Foreskin fibroblast (primary cell): ENCODE measurements at places on chromosomes 1 and 21.

DNA sequence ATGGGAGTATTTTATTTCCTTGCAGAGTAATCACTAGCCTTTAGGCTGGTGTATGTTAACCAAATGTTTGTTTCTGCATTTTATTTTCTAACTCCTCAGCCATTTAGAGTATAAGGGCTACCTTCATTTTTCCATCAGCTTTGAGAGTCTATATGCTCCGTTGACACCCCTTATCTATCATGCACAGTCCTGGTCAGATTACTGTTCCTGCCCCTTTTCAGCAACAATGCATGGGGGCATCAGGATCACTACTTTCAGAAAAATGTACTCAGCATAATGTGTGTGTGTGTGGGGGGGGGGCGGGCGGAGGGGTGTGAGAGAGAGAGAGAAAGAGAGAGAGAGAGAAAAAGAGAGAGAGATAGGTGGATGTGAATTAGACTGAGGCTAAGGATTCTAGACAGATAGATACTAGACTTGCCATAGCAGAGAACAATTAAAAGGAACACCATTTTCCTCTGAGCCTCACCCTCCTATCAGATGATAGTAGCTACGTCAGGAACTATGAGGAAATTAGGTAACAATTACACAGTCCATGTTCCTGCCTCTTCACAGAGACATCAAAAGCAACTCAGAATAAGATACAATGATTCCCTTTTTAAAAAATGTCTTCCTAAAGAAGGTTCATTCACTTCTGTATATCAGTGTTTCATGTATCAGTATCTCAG is 40.8 kb downstream of the FCER1A start:
- no peak for DNase-seq

DNA sequence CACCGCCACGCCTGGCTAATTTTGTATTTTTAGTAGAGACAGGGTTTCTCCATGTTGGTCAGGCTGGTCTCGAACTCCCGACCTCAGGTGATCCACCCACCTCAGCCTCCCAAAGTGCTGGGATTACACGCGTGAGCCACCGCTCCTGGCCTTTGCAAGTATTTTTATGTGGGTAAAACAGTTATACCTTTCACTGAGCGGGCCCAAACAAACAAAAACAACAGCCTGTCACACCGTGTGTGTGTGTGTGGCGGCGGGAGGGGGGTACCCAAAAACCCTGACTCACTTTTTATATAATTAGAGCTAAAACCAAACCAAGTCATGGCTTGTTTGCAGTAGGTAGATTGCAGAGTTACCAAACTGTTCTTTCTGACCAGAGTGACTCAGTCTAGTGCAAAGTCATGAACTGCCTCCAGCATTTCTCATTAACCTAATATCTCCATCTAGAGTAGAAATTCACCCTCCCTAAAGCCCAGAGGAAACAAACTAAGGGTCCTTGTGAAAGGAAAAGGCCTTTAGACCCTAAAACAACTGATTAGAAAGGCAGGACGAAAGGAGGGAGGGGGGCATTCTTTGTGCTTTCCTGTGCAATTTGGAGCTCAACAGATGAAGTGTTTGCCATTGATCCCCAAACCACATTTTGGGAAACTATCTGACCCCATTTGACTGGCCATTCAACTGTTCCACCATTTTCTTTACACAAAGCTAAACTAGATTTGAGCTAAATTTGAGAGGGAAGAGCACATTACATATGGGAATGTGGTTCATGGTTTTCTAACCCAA is 181.0 kb downstream of the DHRS3 start:
- peak; percentile 45 for DNase-seq

DNA sequence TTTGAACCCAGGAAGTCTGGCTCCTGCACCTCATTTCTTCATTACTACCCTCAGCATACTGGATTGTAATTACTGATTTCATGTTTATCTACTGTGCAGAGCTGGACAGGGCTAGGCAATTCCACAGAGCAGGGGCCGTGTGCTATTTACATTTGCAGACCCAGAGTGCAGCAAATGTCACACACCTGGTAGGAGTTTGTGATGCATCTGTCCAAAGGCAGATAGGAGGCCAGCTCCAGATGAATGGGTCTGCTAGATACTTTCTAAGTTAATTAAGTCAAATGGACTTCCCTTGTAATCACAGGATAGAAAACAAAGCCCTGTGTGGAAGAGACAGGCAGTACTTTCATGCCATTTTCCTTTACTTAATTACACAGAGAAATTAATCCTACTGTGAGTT is 46.2 kb downstream of the PGBD5 start:
- DNase-seq = no peak

DNA sequence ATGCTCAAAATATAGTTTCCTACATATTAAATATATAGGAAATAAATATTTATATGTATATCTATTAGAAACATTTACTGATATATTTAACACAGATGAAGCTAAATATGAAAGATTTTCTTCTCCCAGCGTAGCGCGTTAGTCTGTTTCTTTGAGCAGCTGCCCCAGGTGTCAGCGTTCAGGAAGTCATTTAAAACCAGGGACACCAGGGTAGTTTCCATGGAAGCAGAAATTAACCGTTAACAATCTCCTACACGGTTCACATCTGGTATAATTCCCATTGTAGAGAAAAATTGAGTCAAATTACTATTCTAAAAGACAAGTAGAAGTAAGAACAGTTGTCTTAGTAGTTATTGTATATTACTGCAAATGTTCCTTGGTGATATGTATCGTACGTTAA is 1443.7 kb downstream of the MRPL39 start:
- no peak for DNase-seq

DNA sequence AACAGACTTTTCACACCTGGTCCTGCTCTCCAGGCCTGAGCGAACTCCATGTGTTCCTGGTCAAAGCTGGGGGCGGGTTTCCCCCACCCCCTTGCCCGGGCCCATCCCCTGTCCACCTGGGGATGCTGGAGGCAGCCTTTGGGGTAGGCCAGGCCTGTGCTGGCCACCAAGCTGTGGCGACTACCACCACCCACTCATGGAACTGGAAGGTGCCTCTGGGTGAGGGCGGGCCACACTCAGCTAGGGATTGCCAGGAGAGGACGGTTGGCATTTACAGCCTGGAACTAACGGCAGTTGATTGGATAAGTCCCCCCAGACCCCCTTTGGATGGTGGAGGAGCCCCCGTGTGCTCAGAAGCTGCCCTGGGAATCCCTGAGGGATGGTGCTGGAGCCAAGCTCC is 7.9 kb downstream of the S100B start:
- no peak for DNase-seq

- peak; percentile 25 for DNase-seq
Measured at GRCh38 chr1:32172621-32173245, 6.7 kb upstream of the TXLNA start.

GRCh38 chr21:38295997-38296764 is 39.4 kb downstream of the KCNJ15 start:
- DNase-seq = no peak

GRCh38 chr1:15326691-15327588 is 79.9 kb downstream of the FHAD1 start:
- peak; percentile 78 for DNase-seq
